Anterior cingulate cortex (tissue), 58 donors: ENCODE measurements at places on chromosomes 12 and 14.

DNA sequence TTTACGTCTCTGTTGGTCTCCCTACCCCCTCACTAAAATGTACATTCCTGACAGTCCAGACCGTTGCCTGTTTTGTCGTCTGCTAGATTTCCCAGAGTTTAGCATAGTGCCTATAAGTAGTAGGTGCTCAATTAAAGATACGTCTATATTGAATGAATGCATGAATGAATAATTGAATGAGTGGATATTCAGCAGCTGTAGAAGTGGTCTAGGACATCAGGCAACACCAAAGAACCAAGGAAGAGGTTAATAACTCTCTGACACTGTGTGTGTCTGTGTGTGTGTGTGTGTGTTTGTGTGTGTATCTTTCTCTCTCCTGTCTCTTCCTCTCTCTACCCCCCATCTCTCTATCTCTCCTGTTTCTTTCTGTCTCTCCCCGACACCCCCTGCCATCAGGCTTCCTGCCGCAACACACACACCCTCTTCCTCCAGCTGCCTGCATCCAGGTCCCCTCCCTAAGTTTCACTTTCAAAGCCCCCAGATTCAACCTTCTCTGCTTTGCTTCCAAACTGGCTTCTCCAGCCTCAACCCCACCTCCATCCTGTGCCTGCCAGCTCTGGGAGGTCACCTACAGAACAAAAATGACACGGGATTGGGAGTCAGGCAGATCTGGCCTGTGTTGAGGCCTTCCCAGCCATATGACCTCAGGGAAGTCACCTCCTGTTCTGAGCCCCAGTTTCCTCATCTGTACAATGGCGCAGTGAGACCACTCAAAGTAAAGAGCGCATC lies 119.9 kb upstream of the NCOR2 start:
- DNase-seq = no peak

GRCh38 chr14:30893819-30894218 lies 19.5 kb downstream of the COCH start:
- no peak for DNase-seq

DNA sequence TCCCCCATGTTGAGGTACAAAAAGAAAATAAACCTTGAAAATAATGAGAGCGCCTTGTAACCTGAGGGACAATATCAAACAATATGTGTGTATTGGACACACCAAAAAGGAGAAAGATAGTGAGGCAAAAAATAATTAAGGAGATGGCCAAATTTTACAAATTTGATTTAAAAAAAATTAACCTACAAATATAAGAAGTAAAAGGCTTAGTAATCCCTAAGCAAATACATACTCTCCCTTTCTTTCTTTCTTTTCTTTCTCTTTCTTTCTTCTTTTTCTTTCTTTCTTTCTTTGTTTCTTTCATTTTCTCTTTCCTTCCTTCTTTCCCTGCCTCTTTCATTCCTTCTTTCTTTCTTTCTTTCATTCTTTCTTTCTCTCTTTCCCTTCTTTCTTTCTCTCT lies 133.4 kb downstream of the PIK3C2G start:
- no peak for DNase-seq

DNA sequence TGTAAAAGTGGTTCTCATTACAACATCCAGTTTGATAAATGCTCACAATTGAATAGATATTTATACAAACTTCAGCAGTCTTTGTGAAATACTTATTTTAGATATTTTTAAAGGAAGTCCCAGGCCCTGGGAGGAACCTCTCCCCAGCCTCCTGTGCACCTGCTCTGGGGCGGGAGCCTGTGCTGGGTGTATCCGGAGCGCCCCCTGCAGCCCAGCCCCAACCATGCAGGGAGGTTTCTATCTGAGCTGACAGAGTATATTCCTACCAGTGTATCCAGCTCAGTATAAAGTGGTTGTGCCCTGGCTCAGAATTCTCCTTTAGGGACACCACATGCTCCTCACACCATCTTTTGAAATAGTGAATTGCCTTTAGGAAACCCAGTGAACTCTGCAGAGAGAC lies 851.8 kb downstream of the TMEM121 start:
- no peak for DNase-seq

GRCh38 chr12:3341594-3341993 lies 149.4 kb upstream of the PRMT8 start:
- DNase-seq = no peak

- no peak for DNase-seq
Observed at GRCh38 chr14:96166461-96167223, 38.0 kb upstream of the BDKRB2 start.

DNA sequence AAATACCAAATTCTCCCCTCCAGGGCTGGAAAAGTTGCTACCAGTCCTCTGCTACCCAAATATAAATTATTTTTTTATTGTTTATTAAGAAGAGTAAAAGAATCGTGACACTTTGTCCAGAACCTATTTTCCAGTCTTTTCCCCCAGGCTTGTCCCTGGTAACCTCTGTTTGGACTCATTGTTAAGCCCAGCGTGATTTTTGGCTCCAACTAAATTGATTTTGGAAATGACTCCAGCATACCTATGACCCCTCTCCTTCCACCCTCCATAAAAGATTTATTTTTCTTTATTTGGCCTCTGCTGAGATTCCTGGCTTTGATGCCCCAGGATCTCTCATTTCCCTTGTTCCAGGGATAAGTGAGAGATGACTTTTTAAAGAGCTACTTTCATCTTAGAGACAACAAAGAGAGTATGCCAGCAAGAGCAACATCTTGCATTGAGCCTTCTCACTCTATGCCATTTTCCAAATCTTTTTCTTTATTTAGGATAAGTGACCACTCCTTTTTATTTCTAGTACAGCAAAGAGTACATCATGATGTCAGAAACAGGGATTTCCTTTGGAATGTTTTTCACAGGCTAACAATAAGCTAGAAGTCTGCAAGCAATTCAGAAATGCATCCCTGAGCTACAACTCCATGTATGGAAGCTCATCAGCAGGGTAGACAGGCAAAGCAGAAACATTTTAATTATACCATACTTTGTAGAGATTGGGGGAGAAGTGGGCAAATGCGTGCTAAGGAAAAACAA lies 75.8 kb downstream of the DAD1 start:
- no peak for DNase-seq

- DNase-seq = no peak
Observed at GRCh38 chr12:93846936-93847516, 169.9 kb downstream of the CRADD start.

DNA sequence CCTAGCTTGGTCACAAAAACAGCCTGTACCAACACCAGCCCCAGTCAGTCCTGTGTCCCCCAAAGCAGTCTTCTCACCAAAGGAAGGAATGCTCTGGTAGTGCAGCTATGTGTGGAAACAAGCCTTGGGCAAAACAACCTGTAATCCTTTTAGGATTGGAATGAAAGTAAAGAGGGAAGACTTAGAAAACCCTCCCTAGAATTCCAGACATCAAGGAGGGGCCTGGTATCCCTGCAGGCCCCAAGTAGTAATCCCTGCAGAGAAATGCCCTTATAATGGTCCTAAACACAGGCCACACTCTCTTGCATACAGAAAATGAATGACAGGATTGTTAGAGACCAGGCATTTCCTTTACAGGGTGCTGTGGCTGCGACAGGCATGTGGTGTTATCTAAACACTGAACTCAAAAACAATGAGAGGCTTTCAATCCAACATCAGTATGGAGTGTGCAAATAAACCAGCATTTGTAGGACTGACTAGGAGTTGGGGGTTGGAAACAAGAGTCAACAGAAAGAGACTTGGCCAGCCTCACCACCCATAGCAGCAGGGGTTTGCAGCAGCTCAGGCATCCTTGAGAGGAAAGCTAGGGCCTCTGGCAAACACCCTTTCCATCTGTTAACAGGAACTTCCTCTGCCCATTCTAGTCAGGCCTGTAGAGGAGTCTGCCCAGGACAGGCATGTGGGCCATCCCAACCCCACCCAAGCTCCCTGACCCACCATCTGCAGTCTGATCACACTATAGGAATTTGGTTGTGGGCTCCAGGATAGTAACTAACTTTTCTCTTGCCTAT lies 59.1 kb downstream of the DCAF5 start:
- peak; percentile 41 for DNase-seq

DNA sequence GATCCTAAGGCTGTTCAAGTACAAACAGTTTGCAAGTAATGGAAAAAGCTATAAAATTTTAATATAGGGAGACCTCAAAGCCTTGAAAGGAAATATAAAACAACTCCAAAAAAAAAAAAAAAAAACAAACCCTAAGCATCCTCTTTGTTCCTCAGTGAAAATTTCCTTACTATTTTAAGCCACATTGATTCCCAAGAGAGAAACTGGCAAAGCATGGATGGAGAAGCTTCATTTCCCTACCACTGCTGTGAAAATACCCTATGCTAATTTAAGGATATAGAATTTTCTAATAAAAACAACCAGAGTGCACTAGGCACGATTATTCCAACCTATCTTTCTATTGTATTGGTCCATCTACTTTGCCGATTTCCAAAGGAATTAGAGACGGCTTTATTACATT lies 283.1 kb downstream of the CACNA1C start:
- DNase-seq = no peak

DNA sequence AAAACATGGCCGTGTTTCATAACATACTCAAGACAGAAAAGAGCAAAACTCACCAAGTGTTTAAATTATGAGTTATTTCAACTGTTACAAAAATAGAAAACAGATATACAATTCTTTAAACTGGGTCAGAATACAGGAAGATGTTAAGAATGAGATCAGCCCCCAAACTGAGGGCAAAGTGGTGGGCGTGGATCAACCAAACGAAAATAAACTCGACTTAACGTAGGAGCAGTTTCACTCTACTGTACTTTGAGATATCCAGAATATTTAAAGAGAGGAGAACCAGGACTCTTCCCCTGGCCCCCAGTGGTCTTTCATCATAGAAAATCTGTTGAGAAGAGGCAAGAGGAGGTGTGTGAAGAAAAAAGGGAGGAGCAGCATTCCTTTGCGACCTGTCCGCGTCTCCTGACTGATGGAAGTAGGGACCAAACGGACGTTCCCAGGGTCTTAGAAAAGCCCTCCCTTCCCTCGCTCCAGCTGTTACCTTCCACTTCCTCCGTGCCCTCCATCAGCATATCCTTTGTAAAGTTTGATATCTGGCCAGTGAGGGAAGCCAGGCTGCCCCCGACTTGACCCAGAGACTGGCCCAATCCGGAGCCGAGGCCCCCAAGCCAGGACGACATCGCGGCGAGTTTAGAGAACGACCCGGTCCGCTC lies 668 bp downstream of the TRIP11 start:
- peak; percentile 47 for DNase-seq

GRCh38 chr12:89490922-89491321 lies 33.7 kb downstream of the GALNT4 start:
- no peak for DNase-seq

GRCh38 chr12:131101703-131102492 lies 148.2 kb downstream of the ADGRD1 start:
- DNase-seq = no peak

DNA sequence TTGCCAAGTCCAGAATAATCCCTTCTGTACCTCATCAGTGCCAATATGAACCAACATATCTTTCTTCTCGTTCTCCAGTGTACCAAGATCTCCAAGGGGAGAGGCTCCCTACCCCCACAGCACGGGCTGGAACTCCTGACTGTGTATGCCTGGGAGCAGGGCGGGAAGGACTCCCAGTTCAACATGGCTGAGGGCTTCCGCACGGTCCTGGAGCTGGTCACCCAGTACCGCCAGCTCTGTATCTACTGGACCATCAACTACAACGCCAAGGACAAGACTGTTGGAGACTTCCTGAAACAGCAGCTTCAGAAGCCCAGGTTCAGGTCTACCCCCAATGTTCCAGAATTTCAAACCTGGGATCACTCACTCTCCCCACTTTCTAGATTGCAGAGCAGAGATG lies 10.5 kb upstream of the OAS2 start:
- DNase-seq = no peak

- no peak for DNase-seq
Observed at GRCh38 chr12:58554522-58555157, 365.7 kb downstream of the LRIG3 start.

DNA sequence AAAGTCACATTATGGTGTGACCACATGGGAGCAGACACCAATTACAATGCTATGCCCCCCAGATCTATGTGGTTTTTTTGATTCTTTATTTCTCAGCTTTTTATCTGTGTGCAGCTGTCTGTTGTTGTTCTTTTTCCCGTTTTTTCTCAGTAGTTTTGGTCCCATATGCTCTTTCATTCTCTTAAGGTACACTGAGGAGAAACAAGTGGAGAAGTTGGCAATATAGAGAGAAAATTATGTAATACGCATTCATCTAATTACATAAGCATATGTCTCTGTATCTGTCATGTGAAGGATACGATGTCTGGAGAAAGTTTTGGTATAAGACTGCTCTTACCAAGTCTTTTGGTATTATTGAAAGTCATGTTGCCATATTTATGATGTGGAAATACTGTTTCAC lies 819.0 kb downstream of the NRXN3 start:
- DNase-seq = no peak

DNA sequence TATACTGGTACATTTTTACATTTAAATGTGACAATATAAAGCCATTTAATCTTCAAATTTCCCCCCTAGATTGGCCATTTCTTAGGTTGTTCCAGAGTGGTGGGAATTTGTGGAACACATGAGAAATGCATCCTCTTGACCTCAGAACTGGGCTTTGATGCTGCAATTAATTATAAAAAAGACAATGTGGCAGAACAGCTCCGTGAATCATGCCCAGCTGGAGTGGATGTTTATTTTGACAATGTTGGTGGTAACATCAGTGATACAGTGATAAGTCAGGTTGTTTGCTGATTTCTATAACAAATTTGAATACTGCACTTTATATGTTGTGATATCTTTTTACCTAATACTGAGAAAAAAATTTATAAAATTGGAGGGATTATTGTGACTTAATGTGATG lies 7.6 kb upstream of the ZNF410 start:
- DNase-seq = no peak

DNA sequence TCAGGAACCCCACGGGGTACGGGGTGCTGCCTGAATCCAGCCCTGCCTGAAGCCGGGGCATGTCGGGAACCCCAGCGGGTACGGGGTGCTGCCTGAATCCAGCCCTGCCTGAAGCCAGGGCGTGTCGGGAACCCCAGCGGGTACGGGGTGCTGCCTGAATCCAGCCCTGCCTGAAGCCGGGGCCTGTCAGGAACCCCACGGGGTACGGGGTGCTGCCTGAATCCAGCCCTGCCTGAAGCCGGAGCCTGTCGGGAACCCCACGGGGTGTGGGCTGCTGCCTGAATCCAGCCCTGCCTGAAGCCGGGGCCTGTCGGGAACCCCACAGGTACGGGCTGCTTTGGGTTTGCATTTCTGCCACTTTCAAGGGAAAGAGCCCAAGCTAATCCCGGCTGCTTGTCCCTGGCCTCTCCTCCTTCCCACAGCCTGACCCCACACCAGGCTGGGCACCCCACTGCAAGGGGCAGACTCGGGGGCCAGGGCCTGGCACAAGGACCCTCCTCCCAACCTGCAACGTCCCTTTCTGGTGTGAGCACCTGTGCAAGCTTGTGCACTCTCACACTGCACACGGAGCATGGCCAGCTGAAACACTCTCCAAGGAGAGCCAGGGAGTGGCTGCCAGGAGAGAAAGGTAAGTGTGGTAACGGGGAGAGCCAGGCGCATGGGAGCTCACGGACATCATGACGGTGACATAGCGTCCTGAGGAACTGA lies 5.6 kb upstream of the FBRSL1 start:
- no peak for DNase-seq

GRCh38 chr14:94180655-94181271 lies 6.6 kb downstream of the PPP4R4 start:
- DNase-seq = no peak
